Femur (tissue), 1 donor: ENCODE measurements at places on chromosomes 1 and 21.

- no peak for DNase-seq
Observed at GRCh38 chr1:192527950-192528349, 47.6 kb upstream of the RGS1 start.

DNA sequence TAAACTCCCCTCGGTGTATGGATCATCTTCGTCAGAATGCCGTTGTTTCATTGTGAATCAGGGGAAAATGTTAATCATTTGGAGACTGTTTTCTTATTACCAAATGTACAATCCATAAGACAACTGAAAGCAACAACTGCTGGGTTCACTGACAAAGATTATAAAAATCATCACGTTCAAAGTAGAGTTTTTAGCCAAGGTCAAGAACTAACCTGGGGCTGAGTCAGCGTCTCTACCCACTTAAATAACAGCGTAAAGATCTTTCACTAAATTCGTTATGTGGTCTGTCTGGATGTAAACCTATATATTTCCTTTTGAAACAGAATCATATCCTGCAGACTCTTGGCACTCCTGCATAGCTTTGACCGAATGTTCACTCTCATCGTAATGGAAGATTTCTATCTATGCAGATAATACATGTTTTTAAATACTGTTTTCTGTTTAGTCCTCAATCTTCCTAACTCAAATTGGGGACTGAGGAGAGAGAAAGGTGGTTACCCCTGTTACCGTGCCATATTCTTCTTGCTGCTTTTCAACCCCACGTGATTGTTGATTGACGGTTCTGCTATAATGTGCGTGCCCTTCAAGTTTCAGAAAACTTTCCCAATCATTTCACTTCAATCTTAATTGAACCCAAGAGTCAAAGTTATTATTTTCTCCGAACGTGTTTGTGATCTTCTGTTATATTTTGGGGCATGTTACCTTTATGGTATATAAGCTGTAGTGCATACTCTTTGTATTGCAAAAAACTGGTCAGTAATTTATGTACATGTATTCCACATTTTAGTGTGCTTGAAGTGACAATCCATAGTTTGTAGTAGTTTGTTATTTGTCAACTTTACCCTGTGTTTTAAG is 15.6 kb upstream of the NCMAP start:
- DNase-seq = no peak

- DNase-seq = no peak
Observed at GRCh38 chr1:93347334-93347899, 1.7 kb downstream of the DR1 start.

DNA sequence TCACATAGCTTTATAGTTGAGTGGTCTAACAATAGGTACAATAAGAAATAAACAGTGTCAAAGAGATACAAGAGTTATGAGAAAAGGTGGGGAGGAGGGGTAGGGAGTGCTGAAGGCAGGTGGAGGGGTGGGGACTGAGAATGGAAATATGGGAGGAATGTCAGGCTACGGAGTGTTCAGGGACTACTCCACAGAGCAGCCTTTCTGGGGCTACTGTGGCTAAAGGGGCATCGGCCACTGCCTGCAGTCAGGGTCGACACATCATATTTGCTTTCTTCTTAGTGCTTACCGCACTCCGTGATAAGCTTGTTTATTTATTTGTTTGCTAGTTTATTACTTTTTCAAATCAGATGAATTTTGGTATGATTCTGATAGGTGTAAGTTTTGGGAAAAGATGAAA is 34.4 kb upstream of the CRNN start:
- no peak for DNase-seq

DNA sequence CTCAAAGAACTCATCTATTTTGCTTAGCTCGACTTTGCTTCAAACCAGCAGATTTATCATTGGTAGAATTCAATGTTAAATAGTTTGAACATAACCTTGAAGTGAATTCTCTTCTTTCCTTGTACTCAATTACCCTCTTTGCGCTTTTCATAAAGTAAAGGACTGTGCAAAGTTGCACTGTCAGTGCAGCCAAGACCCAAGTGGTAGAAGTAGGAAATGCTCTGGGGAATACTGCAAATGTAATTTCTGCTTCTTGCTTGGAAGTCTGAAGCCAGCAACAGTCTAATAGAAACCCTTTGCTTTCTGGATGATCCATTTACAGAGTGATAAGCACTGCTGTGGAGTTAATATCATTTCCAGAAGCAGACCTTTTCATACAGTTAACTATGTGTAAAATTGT is 936.7 kb upstream of the TMPRSS15 start:
- DNase-seq = no peak

DNA sequence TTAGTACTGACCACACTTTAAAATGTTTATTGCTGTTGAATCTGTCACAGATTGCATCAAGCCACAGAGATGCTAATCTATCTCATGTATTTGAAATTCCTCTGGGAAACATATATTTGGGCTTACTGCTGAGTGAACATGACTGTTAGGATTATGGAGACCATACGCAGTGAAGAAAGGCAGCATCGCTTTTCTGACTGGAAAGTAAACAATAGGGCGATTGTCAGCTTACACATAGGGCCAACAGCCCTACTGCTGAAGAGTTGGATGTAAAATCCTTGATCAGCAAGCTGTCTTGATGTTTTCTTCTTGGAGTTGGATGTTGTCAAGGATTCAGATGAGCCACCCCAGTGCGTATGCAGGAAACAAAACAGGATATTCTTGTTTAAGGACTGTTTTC is 368.7 kb upstream of the ADGRL2 start:
- no peak for DNase-seq

DNA sequence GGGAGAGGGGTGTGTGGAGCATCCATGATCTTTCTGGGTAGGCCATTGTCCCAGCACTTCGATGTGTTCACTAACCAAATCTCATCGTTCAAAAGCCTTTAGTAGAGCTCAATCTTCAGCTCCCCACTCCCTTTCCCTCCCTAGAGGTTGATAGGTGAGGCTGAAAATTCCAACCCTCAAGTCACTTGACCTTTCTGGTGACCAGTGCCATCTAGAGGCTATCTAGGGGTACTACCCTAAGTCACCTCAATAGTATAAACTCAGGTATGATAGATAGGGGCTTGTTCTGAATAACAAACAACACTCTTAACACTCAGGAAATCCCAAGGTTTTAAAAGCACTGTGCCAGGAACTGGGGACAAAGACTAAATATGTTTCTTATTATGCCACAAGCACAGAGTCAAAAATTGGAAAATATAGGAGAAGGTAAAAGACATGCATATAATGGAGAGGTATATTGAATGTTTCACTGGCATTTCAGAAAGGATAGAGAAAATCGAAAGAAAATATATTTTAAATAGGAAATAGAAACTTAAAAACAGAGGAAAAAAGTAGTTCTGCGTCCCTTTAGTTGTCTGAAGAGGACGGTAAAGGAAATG is 42.9 kb upstream of the CD53 start:
- DNase-seq = no peak

- no peak for DNase-seq
Observed at GRCh38 chr1:47901001-47901575, 96.1 kb downstream of the TRABD2B start.

- no peak for DNase-seq
Observed at GRCh38 chr1:11682799-11683198, 1.9 kb upstream of the MAD2L2 start.

- DNase-seq = no peak
Observed at GRCh38 chr1:20474333-20474975, 11.6 kb downstream of the CAMK2N1 start.
